ENCODE measurements at places on chromosomes 1 and 21.

DNA sequence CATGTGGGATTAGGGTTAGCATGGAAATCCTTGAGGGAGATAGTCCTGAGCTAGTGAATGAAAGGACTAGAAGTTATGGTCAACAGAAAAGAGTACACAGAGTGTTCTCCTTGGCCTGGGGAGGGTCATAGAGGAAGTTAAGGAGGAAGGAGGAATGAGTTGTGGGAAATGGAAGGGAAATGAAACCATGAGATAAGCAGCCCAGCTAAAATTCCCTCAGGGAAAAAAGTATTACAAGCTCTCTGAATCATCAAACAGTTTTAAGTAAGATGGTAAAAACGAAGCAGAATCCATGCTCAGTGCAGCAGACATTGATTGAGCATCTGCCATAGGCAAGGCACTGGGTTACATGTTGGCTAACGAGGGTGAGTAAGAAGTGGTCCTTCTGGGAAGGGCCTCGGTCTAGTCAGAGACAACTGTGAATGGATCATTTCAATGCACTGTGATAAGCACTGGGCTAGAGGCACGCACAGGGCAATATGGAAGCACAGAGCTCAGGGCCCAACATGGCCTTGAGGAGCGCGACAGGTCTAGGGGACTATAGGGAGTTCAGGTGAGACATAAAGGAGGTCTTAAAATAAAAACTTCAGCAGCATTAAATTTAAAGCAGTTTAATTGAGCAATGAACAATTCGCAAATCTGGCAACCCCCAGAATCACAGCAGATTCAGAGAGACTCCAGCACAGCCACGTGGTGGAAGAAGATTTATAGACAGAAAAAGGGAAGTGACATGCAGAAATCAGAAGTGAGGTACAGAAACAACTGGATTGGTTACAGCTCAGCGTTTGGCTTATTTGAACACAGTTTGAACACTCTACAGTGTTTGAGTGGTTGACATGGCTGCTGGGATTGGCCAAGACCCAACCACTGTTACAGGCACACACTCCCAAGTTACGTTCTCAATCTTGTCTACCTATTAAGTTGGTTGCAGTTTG lies 219.5 kb downstream of the HLX start:
- DNase-seq = peak; percentile 83

GRCh38 chr1:95072117-95072516 lies 634 bp downstream of the ALG14 start:
- no peak for DNase-seq

DNA sequence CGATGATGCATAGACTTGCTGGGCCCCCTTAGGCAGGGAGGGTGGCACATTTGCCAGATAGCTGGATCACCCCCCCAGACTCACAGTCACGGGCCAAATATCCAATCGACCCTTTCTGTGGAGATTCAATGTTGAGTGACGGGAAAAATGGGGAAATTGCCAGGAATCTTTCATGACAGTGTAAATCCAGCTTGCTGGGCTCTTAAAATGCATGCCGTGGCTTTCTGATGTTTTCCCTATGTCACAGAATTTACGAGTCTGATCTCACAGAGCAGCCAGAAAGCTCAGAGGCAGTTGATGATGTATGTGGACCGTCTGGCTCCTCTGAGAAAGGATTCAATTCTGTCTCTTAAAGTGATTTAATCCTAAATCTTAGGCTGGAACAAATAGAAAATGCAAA lies 150.1 kb upstream of the ZNF644 start:
- no peak for DNase-seq

- DNase-seq = peak; percentile 88
Observed at GRCh38 chr1:65343286-65343685, 33.9 kb downstream of the DNAJC6 start.

DNA sequence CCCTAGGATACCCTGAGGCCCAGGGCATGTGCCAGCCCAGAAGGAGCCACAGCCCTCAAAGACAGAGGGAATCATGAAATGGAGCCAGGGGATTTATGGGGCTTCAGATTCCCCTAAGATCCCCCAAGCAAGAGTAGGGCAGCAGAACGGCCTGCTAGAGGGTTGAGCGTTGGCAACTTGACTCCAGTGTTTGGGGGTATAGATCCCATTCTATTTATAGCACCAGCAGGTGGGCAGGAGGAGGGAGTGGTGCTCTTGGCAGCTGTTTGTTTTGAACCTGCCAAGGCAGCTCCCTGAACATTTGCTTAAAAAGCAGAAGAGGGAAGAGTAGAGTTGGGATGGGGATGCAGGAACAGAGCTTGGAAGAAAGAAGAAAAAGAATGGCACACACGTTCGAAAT lies 33.7 kb downstream of the GLUL start:
- no peak for DNase-seq

GRCh38 chr1:180909005-180909414 lies 3.7 kb upstream of the KIAA1614 start:
- DNase-seq = no peak

DNA sequence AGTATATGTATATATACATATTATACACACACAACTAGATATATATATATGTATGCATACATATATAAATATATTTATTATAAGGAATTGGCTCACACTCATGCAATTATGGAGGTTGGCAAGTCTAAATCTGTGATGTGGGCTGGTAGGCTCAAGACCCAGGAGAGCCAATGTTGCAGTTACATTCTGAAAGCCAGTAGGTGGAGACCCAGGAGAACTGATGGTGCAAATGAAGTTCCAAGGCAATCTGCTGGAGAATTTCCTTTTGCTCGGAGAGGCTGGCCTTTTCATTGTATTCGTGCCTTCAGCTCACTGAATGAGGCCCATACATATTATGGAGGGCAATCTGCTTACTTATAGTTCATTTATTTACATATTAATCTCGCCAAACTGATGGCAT lies 9.4 kb downstream of the IVL start:
- DNase-seq = no peak
